ENCODE measurements at places on chromosomes 4 and X.

DNA sequence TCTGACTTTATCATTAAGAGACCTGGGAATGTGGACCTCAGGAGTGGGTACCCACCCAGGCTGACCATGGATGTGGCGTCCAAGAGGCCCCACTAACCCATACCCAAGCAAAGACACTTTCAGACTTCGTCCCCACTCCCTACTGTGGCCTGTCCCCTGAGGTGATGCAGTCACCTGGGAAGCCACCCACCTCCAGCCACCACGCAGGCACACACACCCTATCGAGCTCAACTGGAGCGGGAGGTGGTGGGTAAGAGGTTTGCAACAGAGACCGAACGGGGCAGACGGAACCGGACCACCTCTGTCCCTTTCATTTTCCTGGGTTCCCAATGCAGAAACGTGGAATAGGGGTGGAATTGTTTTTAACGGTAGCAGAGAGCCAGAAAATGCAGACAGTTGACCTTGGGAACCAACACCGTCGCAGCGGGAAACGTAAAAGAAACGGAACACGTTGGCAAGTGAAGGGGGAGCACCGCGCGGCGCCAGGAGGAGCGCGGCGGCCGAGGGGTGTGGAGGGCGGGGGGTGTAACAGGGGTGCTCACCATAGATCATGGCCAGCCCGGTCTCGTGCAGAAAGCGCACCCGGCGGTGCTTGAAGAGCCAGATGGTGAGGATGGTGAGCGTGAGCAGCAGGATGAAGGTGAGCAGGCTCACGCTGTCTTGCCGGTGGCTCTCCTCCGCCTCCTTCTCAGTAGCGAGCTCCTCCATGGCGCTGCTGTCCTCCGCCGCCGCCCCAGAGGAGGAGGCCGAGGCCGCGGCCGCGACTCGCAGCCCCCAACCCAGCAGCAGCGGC, 559 bp downstream of the SLC9A7 start:
- DNase-seq = no peak

DNA sequence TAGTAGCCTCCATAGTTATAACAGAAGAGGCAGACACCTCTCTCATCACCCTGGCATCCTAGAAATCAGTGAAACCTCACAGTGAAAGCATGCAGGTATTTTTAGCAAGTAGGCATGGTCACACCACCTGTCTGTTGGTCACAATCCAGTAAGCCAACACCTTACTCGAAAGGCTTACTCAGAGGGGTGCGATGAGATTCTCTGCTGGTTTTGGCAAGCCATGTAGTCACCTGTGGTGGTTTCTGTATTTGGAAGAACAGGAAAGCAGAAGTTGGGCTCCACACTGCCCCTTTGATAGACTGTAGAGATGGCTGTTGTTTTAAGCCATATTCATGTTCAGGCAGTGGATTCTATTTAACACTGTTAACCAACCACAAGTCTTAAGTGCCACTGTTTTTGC, 134.7 kb downstream of the DCLK2 start:
- DNase-seq = no peak

DNA sequence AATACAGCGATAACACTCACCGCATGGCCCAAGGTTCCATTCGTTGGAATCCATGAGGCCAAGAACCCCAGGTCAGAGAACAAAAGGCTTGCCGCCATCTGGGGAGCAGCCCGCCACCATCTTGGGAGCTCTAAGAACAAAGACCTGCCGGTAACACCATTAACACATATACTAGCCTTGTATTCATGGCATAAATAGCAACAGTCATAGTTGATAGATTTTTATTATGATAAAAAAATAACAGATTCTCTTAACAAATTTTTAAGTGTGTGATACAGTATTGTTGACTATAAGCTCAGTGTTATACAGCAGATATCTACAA, 309.4 kb downstream of the GLUD2 start:
- no peak for DNase-seq

DNA sequence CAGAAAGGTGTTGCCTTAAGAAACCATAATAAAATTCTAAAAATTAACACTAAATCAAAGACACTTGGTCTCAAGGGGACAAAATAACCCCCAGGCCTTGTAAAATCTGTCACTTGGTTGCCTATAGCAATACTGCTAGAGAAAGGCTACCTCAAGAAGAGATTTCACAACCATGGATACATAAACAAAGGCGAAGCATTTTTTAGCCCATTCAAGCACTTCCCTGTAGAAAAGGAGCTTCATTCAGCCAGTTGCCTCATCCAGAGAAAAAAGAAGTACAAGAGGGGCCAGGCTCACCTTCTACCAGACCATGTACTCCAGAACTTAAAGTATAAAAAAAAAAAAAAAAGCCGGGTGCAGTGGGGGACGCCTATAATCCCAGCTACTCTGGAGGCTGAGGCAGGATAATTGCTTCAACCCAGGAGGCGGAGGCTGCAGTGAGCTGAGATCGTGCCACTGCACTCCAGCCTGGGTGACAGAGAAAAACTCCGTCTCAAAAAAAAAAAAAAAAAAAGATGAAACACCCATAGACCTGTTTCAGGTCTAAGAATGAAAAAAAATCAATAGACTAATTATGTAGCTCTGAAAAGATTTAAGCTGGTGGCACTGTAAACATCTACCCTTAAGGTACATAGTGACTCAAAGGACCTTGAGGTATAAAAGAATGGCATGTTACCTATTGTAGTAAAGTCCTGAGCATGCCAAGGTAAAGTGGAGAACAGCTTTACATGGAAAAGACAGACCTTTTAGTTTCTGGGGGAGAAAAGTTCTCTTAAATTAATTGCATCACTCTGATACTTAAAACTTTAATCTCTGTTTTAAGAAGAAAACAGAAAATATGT, 18.0 kb downstream of the RUFY3 start:
- no peak for DNase-seq

DNA sequence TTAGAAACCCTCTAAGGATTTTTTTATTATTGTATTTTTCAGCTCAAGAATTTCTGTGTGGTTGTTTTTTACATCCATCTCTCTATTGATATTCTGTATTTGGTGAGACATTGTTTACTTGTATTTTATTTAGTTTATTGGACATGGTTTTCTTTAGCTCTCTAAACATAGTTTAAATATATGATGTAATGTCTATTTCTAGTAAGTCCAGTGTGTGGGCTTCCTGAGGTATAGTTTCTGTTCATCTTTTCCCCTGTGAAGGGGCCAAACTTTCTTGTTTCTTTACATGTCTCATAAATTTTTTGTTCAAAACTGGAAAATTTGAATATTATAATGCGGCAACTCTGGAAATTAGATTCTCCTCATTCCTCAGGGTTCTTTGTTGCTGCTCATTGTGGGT, 28.2 kb upstream of the ATRX start:
- DNase-seq = no peak

DNA sequence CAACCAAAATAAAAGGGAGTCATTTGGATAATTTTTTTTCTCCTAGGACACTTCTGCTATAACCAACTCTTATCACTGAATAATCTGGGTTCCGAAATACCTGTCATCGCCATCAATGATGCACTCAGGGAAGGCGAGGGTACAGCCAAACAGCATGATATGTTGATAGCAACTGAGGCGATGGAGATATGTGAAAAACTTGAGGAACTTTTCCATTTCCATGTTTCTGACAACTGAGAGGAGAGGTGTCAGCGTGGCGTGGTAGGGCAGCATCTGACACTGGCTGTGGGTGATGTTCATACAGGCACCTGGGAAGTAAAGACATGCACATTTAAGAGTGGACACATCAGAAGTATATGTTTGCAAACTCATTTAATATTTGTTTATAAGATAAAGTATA, 74.6 kb downstream of the CORIN start:
- DNase-seq = no peak

- no peak for DNase-seq
Measured at GRCh38 chrX:6120329-6120728, 108.3 kb downstream of the NLGN4X start.

- DNase-seq = no peak
Measured at GRCh38 chr4:108036213-108036612, 46.5 kb downstream of the HADH start.

DNA sequence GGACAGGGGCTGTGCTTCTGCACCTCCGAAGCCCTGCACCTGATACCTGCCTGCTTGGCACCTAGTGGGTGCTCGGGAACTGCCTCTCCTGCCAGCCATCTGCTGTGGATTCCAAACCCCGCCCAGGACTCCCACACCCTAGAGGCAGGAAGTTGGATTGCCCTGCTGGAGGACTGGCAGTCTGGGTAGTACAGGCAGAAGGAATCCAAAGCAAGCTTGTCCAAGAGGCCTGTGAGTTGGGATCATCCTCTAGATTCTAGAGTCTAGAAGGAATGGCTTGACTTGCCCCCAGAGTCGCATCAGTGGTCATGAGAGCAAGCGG, 64.6 kb upstream of the MTM1 start:
- no peak for DNase-seq

GRCh38 chr4:110631584-110632505, 9.0 kb upstream of the PITX2 start:
- peak; percentile 68 for DNase-seq

DNA sequence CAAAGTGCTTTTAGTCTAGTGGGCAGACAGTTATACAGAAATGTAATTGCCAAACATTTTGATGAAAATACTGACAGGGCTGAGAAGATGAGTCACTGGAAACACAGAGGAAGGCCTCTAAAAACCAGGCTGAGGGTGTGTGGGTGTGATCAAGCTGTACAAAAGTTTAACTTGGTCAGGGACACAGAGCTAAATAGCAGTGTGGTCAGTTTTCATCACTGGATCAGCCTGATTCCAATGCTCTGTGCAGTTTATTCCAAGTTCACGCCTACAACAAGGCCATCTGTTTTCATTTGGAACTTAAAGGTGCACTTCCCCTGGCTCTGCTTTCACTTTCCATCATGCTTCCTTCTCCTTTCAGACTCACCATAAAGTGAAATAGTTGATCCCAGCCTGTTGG, 10.6 kb downstream of the CENPVL3 start:
- DNase-seq = no peak

Measured in GDM1 (cell line).